NCI-H2171 (cell line): ENCODE measurements at places on chromosomes 7 and 10.

GRCh38 chr10:133180965-133181639, 21.1 kb downstream of the KNDC1 start:
- DNase-seq = no peak

DNA sequence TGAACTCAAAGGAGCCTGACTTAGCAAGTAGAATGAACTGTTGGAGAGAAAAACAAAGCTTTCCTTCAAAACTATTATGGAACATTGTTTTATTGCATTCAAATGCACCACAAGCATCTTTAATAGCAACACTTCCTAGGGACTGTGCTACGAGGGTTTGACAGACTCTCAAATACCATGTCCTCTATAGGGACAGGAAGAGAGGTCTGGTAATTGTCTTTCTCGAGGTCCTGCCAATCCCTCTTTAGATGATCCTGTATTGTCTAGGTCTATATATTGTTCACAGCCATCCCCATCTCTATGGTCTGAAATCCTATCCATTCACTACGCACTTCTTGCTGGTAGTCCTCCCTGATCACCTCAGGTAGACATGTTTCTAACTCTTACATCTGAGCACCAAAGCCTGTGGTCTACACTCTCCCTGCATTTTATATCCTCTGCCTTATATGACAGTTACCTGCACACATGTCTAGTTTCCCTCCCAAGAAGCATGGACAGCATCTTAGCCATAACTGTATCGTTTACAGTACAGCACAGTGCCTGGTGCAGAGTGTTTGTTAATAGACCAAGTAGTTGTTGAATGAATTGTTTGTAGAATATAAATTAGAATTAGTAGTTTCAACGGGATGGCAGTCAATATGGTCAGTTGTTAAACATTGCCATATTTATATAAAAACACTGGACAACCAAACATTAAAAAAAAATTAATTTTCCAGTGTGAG, 21.7 kb upstream of the LRRC17 start:
- no peak for DNase-seq

- DNase-seq = peak; percentile 42
Observed at GRCh38 chr7:32890010-32890792, 1.4 kb downstream of the KBTBD2 start.

DNA sequence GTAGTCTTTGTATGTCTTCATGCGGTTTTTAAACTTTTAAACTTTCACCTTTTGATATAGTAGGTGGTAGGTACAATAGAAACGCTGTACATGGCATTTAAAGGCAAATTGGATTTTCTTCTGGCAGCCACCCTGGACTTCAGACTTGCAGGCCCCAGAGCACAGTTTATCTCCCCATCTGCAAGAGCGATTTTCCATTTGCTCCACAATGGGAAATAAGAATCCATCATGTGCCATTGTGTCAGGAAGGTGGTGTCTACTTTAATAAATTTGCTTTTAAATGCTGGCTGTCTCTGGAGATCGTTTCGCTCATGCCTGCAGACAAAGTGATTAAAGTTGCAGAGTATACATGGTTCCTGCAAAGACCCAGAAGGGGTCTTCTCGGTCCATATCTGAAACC, 38.9 kb downstream of the UNC5B start:
- no peak for DNase-seq

DNA sequence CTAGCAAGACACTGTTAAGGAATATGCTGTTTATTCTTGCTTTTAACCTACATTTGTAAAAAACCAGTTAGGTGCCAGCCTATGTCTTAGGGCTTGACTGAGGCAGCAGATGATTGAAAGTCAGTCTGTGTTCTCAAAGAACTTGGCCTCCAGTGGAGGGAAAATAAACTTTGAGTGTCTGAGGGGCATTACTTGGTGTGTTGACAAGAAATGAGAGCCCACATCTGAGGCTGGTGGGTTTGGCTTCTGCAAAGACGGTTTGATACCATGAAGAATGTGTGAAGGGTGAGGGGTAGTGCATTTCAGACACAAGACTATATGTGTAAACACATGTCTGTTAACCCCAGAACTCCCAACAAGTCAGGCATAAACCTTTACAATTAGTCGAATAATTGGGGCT, 28.5 kb downstream of the CCSER2 start:
- no peak for DNase-seq

GRCh38 chr10:79488870-79489269, 23.5 kb upstream of the EIF5AL1 start:
- DNase-seq = no peak

- DNase-seq = no peak
Observed at GRCh38 chr7:2663121-2663886, 24.7 kb upstream of the AMZ1 start.

- no peak for DNase-seq
Observed at GRCh38 chr10:6215683-6216484, 13.2 kb downstream of the PFKFB3 start.

DNA sequence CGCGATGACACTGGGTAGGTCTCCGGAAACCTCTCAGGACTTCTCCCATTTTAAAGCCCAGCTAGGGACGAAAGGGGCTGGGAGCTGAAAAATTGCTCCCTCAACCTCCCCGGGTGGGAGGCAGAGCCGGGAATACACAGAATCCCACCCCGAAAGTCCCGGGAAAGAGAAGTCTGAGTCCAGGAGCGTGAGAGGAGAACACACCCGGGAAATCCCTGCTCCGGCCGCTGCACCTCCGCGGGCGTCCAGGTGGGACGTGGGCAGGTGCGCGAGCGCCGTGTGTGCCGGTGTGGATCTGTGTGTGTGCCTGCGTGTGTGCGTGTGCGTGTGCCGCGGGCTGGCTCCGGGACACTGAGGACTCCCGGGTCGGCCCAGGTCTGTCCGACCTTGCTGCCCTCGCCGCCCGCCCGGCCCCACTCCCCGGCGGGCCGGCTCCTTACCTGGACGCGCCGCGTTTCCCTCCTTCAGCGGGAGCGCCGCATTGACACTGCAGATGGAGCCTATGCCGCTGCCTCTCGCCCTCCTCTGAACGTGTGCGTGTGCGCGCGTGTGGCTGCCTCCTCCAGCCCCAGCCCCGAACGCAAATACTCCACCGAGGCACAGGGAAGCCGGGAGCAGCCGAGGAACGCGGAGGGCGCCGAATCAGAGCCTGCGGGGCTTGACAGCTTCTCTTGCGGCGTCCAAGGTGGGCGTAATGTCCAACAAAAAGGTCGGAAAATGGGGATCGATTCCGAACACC, at the start of gene PLXNA4:
PLXNA4 (minus strand) TSS at position 489 of the 739 bp plus-strand sequence. CDS start 67,777 bp downstream, outside the sequence.
- DNase-seq = peak; percentile 26

DNA sequence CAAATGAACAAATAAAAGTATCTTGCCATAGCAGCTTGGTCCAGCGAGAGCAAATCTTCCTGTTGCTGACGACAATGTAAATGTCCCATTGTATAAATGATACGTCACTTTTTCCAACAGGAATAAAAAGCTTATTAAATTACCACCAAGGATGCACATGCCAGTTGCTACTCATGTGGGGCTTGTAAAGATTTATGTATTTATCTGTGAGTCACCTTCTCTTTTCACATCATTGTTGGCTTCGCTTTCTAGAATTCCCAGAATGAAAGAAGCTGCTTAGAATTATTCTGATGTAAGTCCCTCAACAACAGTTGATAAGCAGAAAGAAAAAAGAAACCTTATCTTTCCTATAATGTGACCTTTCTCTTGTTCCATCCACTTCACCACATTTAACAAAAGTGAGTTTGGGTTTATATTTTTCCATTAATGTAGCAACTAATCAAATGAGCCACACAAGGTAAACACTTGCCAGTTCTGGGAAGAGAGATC, 22.4 kb downstream of the DNAJC12 start:
- DNase-seq = no peak
